ENCODE measurements at places on chromosomes 1 and 21.

- DNase-seq: no peak
These were observed 2.8 kb upstream of the GALNT2 start for GRCh38 chr1:230064283-230064682.

DNA sequence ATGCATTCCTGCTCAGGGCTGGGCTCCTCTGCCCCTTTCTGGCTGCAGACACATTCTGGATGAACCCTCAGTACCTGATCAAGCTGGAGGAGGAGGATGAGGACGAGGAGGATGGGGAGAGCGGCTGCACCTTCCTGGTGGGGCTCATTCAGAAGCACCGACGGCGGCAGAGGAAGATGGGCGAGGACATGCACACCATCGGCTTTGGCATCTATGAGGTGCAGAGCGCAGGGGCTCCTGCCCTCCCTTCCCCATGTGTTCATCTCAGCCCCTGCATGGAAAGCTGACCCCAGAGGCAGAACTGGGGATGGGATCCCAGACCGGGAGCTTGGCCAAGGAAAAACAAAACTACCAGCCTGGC, 43.1 kb downstream of the CAPN2 start:
- no peak for DNase-seq

GRCh38 chr1:201404055-201404454, 4.9 kb upstream of the LAD1 start:
- no peak for DNase-seq

GRCh38 chr1:9174243-9174642, 45.3 kb upstream of the GPR157 start:
- DNase-seq: no peak

DNA sequence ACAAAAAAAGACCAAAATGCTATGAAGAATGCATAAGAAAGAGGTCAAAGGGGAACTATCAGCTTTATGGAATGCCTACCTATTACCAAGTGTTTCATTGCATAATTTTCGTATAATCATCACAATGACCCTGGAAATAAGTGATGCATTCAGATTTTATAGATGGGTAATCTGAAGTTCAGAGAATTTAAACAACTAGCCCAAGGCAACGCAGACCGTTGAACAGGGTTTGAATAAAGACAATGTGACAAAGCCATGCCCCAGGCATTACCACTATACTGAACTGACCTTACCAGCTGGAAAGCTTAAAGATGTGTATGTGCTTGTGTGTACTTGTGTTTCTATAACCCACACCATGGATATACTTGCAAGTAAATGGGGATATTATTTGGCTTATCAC, 827.6 kb upstream of the ADGRL2 start:
- no peak for DNase-seq

GRCh38 chr1:186575348-186575747, 104.9 kb downstream of the PTGS2 start:
- no peak for DNase-seq

DNA sequence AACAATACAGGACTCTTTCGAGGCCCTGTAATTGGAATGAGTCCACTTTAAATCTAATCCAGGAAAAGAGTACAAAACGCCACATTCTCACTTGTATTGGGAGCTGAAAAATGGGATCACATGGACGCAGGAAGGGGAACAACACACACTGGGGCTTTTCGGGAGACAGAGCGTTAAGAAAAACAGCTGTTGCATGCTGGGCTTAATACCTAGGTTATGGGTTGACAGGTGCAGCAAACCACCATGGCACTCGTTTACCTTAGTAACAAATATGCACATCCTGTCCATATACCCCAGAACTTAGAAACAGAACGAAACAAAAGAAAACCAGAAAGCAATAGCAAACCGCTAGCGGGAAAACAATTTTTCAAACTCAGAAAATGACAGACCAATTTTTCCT, 1532.7 kb upstream of the TPTE start:
- no peak for DNase-seq

DNA sequence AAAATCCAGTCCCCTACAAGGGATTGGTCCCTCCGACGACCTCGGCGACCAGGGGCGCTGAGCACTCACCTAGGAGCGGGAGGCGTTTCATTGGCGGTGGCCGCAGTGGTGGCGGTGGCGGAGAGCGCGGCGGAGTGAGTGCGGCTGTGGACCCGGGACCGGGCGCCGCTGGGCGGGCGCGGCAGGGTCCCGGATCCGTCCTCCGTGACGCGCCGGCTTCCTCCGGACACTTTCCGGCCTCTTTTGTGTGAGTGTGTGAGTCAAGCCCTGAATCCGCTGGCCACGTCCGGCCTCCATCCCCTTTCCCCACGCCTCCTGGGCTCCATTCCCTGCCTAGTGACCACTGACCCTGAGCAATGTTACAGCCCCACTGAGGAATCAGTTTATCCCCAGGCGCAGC, at the start of gene ADGRL4:
TSS of gene ADGRL4 (minus strand) at position 167 of the 400 bp plus-strand sequence. CDS start at position 91, 76 bp downstream.
- DNase-seq: no peak

DNA sequence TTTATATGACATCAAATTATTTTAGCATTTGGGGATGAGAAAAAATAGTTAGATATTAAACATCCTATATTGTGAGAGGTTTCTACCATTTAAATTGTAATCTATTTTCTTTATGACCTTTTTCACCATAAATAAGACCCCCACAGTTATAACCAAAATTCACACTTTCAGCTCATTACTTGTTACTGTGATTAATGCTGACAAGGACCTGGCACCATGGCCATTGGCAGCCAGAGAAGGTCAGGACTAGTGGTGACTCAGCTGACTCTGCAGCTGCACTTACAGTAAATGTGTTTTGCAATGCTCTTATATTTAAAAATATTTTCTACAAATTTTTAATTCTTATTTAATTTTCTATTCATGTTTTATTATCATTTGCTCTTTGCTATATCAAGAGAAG, 133.3 kb upstream of the C1orf105 start:
- no peak for DNase-seq

GRCh38 chr21:29293495-29293894, 5.2 kb upstream of the BACH1 start:
- no peak for DNase-seq

- no peak for DNase-seq
These were observed 146.1 kb downstream of the EDEM3 start for GRCh38 chr1:184608581-184608980.

- DNase-seq: no peak
These were observed 8.4 kb upstream of the SLC37A1 start for GRCh38 chr21:42505090-42505726.

DNA sequence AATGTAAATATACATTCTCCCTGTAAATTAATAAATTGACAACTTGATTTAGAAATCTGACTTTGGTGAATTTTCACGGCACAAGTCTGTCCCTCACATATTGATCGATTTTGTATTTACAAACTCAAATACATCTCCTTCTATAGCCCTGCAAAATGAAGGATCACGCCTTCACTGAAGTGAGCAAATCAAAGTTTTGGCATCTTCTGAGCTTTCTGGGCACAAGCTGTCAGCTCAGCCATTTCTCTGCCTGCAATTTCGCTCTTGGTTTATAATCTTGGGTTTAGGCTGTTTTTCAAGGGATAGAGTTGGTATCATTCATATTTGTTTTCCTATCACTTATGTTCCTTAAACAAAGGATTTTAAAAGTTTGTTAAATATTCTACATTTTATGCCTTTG, 25.8 kb downstream of the ANP32E start:
- no peak for DNase-seq

DNA sequence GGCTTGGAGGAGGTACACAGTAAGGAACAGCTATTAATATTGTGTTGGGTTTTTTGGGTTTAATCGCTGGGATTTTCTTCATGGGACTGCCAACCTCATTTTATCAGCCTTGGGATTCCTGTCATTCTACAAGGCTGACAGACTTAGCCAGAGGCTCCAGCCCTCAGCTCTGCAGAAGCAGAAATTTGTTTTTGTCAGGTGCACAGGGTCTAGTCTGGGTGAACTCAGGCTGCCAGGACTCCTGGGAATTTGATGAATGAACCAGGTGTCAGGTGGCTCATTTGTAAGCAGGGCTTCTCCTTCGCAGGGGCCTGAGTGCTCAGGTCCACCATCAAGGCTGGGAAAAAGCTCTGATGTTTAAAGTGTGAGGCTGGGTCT, 11.5 kb upstream of the ZNF362 start:
- no peak for DNase-seq
